ENCODE measurements at places on chromosomes 7 and 10.

- no peak for DNase-seq
Observed at GRCh38 chr10:17682236-17682946, 38.4 kb downstream of the STAM start.

GRCh38 chr7:132138817-132139216 lies 437.5 kb downstream of the PLXNA4 start:
- DNase-seq, result no peak

GRCh38 chr7:100875356-100875751 lies 451 bp downstream of the SRRT start:
- peak; percentile 52 for DNase-seq

- peak; percentile 22 for DNase-seq
Observed at GRCh38 chr10:91694170-91694794, 61.4 kb upstream of the PPP1R3C start.

- no peak for DNase-seq
Observed at GRCh38 chr10:548238-548901, 141.1 kb downstream of the DIP2C start.

- peak; percentile 84 for DNase-seq
Observed at GRCh38 chr7:36723951-36724664, at the start of gene AOAH. Gene AOAH, minus strand, starts transcription at chr7:36724494. Its CDS starts 346 bp downstream, at chr7:36724148.
